ENCODE measurements at places on chromosomes 16 and 17.

GRCh38 chr17:77141846-77142449 lies 1.2 kb downstream of the SEC14L1 start:
- no peak for DNase-seq

DNA sequence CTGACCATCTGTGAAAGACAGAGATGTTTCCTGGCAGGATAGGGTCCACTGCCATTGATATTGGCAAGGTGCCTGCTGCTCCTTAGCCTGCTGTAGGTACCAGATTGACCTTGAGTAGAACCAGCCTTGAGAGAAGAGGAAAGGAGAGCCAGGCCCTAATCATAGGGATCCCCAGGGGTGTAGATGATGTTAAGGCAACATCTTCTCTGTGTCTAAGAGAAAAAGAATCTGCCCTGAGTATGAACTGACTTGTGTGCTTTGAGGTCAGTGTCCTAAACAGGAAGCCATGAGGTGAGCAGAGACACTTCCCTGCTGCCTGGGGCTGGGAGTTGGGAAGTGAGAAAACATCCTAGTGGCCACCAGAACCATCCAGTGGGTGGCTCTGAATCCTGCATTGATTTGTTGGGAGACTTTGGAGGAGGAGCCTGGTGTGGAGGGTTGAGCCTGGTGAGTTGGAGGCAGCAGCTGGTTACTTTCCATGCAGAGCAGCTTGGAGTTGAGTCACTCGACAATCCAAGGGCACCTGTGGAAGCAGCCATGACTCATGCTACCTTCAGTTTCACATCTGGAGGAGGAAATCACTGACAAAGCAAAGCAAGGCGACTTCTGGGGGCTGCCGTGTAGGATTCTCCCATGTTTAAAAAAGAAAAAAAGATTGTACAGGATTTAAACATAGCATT lies 47.8 kb downstream of the BMERB1 start:
- DNase-seq: no peak

- peak; percentile 34 for DNase-seq
Measured at GRCh38 chr17:12021623-12022140, 1.0 kb downstream of the MAP2K4 start.

GRCh38 chr16:17193566-17194100 lies 277.1 kb downstream of the XYLT1 start:
- no peak for DNase-seq

DNA sequence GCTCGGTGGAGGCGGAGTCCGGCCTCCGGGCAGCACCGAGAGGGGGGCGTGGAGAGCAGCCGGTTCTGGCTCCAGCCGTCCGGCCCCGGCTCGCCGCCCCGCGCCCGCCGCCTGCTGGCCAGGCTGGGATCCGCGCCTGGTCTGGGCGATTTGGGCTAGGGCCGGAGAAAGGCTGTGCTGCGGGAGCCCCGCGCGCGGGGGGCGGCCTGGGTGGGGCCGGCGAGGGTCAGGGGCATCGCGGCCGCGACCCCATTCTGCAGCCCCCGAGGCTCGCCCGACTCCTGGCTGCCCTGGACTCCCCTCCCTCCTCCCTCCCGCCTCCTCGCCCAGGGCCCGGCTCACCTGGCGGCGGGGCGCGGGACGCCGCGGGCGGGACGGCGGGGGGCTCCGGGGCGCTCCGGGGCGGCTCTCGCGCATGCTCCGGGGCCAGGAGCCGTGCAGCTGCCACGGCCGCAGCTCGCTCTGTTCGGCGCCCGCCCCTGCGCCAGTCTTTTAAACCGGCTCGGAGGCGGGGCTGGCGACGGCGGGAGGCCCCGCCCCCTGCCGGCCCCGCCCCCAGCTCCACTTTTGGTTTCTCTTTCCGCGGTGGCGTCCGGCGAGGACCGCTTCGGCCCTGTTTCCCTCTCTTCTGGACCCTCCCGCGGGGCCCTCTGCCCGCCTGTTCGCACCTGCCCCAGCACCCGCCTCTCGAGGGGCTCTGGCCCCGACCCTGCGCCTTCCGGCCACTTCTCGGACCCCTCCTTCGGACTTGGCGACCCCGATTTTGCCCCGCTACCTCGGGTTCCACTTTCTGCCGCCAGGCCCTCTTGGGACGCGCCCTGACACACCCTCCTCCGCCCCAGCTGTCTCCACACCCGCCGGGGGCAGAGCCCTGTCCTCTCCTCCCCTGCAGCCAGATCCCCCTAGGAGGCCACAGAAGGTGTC lies at the start of gene SOCS1:
TSS of gene SOCS1 (minus strand) at position 468 of the 924 bp plus-strand sequence. CDS start 726 bp downstream, outside the sequence.
- peak; percentile 69 for DNase-seq

- no peak for DNase-seq
Measured at GRCh38 chr17:81656835-81657234, 493 bp upstream of the PDE6G start.

GRCh38 chr16:27154705-27155521 lies 48.4 kb upstream of the KDM8 start:
- DNase-seq: peak; percentile 21

DNA sequence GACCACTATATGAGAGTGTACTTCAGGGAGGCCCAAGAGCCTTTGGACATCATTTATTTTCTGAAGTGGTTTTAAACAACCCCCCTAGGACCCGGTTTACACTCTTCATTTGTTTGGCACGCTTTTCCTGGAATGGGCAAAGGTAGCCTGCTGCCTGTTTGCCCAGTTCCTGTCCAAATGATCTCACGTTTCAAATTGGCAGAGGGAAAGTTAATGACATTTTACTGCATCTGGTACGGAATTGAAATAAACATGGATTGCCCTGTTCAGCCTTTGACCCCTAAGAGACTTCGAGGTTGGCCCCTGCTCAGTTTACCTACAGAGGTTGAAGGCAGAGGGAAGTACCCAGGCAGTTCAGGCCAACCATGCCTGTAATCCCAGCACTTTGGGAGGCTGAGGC lies 5.8 kb upstream of the RPRML start:
- no peak for DNase-seq

DNA sequence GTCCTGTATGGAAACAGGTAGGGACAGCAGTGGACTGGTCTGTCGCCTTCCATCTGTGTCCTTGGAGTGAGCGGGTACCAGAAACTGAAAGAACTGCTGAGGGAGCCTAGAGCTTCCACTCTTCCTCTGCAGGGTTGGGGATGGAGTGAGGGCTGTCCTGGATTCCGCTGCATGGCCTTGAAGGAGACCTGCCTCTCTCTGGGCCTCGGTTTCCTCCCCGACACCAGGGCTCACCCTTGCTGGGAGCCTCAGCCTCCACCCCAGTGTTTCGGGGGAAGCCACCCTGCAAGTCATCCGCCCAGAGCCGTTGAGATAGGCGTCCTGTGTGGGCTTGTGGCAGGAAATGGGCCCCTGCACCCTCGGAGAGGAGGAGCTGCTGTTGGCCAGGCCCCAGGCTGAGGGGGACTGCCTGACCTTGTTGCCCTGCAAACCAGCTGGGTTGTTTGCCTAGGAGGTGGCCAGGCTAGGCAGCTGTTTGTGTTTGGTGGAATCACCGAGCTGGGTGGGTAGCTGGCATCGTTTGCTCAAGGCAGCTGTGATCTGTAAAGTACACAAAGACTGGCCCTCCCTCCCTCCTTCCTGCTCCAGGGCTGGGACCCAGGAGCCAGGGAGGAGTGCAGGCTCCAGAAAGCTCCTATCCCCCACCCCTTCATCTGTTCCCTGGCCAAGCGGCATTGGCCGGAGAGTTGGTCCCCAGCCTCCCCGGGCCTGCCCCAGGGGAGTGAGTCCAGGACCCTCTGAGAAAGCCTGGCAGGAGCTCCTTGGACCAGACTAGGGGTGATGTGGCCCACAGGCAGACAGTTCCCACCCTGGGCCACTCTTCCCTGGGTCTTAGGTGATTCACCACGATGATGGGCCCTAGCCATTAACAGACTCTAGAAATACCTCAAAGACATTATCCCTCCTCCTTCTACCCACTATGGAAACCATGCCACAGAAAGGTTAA lies 1.3 kb downstream of the RAB37 start:
- no peak for DNase-seq

- DNase-seq: no peak
Measured at GRCh38 chr17:17873450-17873991, 36.7 kb upstream of the SREBF1 start.

- no peak for DNase-seq
Measured at GRCh38 chr16:28863929-28864793, 518 bp downstream of the SH2B1 start.

GRCh38 chr17:57397402-57397801 lies 141.1 kb downstream of the MSI2 start:
- DNase-seq: no peak

GRCh38 chr16:88706965-88707826 lies 893 bp downstream of the CTU2 start:
- no peak for DNase-seq

GRCh38 chr17:76157759-76158158 lies 16.7 kb upstream of the FOXJ1 start:
- DNase-seq: no peak

GRCh38 chr17:51128076-51128475 lies 7.4 kb upstream of the SPAG9 start:
- DNase-seq: peak; percentile 76

DNA sequence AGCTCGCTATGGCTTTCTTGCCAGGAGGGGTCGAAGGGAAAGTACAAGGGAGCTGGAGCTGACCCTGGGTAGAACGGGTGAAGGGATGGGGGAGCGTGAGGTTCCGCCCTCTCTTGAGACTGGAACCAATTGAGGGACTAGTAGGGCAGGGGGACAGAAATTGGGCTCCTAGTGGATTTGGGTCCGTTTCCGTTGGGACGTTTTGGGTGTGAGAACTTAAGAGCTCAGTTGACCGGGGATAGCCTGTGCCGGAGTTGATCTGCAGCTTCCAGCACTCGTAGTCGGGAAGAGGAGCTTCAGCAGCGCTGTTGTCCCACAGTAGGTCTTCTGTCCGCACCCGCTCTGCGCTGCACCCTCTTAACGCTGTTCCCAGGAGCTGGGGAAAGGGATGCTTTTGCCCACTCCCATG lies 481 bp downstream of the CNTROB start:
- DNase-seq: no peak

DNA sequence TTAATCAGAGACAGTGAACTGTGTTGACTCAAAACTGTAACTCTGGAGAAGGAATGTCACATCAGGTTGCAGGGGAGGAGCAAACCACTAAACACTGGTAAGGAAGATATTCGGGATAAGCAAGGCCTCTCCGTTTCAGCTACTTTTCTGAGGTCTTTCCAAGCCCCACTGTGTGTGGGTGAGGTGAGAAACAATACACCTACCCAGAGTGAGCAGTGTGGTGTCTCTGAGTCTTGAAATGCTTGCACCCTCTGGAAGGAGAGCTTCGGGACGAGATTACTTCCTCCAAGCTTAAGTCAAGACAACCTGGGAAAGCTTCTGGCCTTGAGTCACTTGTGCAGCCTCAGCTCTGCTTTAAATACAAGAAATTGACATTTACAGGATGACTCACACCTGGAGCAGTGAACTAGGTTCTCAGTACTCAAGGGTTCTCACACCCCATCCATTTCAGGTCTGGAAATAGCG lies 2.5 kb upstream of the MAP3K14 start:
- no peak for DNase-seq

GRCh38 chr17:1727876-1728630 lies 3.5 kb downstream of the WDR81 start:
- DNase-seq: no peak

- DNase-seq: no peak
Measured at GRCh38 chr16:85412911-85413520, 200.1 kb upstream of the GSE1 start.

Data from CD14-positive monocyte (primary cell).